Liver (tissue), 10 donors: ENCODE measurements at places on chromosomes 12 and 14.

DNA sequence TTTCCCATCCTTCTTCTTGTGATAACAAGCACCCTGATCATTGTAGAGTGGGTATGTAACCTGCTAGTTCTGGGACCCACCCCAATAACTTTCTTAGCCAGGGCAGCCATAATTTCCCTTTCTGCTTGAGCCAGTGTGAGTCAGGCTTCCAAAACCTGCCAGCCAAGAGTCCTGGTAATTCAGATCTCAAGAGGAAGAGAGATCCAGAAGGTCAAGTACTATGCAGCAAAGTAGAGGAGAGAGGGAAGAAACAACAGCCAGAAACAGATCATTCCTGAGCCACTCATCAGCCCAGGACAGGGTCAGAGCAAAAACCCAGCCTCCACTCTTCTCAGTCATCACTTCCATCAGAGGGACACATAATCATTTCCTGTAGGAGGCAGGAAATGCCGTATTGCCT, 182.0 kb downstream of the DICER1 start:
- no peak for DNase-seq

DNA sequence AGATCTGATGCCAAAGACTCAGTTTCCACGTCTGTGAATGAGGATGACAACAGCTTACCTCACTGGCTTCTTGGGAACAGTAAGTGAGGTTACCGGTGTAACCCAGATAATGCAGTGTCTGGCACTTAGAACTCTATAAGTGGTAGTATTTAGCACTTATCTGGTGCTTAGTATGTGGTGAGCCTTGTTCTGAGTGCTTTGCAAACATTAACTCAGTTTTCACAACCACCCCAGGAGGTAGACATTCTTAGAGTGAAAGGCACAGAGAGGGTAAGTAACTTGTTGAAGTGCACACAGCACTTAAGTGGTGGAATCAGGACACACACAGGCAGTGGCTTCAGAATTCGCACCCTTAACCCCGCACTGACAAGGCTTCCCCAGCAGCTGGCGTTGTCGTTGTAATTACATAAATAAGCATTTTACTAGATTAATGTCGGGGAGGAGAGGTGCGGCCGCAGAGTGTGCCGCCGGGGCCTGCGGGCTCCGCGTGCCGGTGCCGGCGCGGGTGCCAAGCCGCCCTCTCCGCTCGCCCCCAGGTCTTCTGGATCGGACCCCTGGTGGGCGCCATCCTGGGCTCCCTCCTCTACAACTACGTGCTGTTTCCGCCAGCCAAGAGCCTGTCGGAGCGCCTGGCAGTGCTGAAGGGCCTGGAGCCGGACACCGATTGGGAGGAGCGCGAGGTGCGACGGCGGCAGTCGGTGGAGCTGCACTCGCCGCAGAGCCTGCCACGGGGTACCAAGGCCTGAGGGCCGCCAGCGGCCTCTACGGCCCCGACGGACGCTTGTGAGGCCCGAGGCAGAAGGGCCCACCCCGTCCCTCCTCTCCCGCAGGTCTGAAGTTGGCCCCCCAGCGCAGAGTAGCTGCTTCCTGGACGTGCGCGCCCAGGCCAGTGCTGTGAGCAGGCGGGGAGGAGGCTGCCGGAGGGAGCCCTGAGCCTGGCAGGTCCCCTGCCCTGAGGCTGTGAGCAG, 4.6 kb downstream of the AQP2 start:
- DNase-seq: no peak

- no peak for DNase-seq
Measured at GRCh38 chr14:75018694-75019093, 16.0 kb downstream of the EIF2B2 start.

DNA sequence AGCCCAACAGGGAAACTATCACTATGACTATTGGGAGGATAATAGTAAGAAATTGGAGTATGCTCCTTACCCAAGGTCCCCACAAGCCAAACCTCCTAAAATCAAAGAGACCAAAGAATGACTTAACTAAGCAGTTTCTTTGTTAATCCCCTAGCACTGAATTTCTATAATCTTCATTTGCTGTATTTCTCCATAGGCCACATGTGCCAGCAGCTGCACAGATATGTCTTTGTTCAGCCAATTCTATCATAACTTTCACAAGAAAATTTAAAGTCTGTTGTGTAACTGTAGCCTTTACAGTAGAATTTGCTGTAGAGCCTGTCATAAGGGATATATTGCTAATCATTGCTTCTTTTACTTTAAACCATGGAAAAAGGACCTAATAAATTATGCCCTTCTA, 104.0 kb downstream of the RIN3 start:
- DNase-seq: no peak

DNA sequence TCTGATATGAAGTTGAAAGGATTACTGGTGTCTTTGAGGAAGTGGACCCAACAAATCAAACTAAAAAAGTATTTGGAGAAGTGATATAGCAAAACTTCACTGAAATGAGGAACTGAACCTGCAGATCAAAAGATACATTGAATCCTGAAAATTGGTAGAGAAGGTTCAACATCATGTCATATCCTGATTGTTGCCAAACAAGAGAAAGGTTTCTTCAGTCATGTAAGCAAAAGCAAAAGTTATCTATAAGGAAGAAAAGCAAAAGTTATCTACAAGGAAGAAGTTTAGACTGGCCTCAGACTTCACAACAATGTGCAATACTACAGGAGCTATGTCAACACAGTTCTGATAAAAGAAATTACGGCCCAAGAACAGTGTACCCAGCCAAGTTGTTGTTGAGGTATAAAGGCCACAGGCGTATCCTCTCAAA, 142.7 kb downstream of the RAD51B start:
- no peak for DNase-seq
